ENCODE measurements at places on chromosomes 16 and 17. TPM values are rescaled to one million over a fixed set of nuclear protein-coding genes. Genes with fewer than 3 reads are reported as not detected.

CDH8 gene
- total RNA-seq: 77.2 TPM

DNA sequence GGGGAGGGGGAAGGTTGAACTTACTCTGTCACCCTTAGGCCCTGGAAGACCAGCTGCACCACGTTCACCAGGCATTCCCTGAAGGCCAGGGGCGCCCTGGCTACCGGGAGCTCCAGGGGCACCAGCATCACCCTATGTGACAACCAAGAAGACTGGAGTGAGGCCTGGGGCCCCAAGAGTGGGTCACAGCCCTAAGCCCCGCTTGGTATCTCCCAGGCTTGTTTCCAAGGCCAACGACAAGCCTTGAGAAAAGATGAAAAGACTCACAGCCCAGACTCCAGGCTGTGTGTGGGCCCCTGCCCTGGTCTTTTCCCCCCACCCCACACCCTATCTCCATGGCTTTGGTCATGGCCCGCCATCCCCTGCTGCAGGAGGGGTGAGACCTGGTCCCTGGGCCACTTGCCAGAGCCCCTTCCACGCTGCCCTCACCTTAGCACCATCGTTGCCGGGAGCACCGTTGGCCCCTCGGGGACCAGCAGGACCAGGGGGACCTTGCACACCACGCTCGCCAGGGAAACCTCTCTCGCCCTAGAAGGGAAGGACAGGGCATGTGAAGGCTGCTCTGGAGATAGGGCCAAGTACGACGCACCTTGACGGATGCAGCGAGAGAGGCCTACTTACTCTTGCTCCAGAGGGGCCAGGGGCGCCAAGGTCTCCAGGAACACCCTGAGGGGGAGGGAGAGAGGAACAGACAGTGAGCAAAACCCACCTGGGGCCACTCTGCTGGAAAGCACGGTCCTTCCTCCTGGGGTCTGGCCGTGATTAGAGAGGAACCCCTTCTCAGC is 9.9 kb downstream of the COL1A1 start:
- no peak for DNase-seq

DNA sequence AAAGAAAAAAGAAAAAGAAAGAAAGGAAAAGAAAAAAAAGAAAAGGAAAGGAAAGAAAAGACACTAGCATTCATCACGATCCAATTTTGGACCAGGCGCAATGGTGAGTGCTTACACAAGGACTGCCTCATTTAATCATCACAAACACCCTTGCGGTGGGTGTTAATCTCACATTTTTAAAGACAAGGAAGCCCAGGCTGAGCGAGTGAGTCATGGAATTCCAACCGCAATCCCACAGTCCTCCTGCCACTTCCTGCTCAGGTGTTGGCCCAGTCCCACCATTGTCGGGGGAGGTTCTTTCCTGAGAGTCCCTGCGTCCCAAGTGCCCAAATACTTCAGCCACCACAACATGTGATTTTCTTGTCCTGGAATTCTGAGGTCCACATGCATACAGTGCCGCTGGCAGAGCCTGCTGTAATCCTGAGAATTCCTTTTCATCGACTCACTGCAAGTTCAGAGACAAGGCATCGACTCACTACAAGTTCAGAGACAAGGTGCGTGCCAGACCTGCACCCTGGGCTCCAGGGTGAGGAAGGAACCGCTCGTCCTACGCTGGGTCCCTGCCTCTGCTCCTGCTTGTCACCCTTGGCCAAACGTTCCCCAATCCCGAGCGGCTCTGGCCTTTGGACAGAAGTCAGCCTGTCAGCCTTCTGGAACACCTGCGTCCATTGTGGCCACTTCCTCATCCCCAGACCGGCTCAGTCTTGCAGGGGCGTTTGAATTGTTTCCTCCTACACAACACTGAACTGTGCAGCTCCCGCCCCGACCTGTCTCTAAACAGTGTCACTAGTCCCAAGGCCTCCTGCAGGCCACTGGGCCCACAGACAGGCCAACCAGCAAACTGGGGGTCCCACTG is 5.8 kb downstream of the ZG16B start:
- peak; percentile 64 for DNase-seq

DNA sequence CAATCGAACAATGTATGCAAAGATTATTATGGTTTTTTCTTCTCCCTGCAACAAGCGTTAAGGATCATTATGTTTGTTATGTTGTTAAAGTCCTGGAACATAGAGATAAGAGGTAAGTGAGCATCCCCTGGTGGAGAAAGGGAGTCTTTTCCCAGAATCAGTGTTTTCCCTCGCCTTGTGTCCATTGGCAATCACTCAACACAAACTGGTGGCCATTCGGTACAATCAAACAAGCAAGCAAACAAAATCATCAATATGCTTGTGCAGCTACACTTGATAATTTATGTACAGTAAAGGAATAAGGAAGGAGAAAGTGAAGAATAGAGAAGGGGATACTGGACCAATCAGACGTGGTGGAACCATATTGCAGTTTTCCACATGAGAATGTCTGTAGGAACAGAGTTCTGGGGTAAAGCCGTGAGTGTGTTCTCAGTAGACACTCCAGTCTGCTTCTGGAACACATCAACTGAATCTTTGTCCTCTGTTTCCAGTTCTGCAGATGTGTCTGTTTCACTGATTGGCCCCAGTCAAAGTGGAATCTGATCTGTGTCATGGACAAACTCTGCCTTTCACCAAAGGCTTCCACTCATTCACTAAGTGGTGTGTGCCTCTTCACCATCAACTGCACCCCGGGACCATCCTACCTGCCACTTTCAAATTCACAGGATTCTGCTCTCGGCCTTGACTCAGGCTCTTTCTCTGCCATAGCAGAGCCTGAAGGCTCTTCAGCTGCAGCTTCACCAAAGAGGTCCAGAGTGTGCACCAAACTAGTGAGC is 169.5 kb downstream of the AHSP start:
- DNase-seq: no peak

GRCh38 chr17:72545766-72546165 is 424.9 kb downstream of the SOX9 start:
- no peak for DNase-seq

GRCh38 chr16:8863594-8864424 is 5.0 kb downstream of the CARHSP1 start:
- DNase-seq: peak; percentile 95
